DMS153 (cell line): ENCODE measurements at places on chromosomes 11 and 22.

DNA sequence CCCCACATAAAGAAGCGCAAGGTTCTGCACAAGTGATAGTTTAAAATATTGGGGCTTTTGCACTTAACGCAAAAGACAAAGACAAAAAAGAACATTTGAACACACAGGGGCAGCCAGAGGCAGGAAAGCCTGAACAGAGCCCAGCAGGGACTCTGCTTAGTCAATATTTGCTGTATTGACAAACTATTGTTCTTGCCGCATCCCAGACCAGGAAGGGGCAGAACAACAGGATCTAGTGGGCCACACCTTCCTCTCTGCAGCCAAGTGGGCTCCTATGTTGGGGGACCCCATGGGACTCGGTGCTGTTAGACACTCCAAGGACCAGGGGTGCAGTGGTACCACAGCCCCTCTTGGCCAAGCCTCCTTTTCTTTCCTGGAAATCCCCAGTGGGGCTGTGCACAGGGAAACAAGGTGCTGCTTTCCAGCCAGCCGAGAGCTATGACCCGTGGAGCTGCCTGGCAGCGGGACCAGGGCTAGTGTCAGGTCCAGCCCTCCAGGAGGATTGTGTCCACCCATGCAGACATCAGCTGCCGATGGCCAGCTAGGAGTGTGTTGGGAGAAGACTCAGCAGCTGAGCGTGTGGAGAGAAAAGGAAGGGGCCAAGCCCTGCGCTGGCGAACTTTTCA is 43.3 kb upstream of the ANO1 start:
- peak; percentile 19 for DNase-seq

- DNase-seq = no peak
Observed at GRCh38 chr22:49900441-49901230, 17.6 kb downstream of the ALG12 start.

GRCh38 chr11:14386895-14387480 is 28.0 kb upstream of the RRAS2 start:
- DNase-seq = no peak

DNA sequence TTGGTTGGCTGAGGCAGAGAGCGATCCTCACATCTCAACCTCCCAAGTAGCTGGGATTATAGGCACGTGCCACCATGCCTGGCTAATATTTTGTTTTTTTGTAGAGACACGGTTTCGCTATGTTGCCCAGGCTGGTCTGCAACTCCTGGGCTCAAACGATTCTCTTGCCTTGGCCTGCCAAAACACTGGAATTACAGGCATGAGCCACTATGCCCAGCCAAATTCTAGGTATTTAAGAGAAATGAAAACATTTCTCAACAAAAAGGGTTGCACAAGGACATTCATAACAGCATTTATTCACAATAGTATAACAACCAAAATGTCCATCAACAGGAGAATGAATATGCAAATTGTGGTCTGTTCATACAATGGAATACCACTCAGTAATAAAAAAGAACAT is 31.7 kb upstream of the RBX1 start:
- DNase-seq = no peak

- no peak for DNase-seq
Observed at GRCh38 chr11:8311366-8311765, 47.7 kb upstream of the LMO1 start.

DNA sequence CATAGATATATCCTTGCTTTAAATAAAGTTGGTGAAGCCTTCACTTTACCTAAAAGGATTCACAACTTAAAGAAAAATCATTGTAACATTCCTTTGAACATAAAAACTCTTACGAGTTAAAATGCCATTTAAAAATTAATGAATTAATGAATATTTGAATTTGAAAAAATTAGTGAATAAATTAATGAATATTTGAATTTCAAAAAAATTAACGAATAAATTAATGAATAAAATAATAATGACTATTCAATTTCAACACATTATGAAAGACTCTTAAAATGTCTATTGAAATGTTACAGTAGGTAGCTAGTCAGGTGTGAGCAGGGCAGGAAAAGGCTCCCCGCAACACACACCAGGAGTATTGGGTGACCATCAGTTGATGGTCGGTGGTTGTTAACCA is 22.9 kb downstream of the ARHGAP20 start:
- DNase-seq = no peak

- no peak for DNase-seq
Observed at GRCh38 chr11:45386972-45387371, 100.8 kb upstream of the SYT13 start.

- peak; percentile 14 for DNase-seq
Observed at GRCh38 chr22:42792909-42793847, 63.9 kb downstream of the ARFGAP3 start.

- DNase-seq = no peak
Observed at GRCh38 chr11:65915821-65916251, 3.0 kb downstream of the C11orf68 start.

GRCh38 chr11:47466701-47467250 is 17.8 kb upstream of the RAPSN start:
- DNase-seq = peak; percentile 86

DNA sequence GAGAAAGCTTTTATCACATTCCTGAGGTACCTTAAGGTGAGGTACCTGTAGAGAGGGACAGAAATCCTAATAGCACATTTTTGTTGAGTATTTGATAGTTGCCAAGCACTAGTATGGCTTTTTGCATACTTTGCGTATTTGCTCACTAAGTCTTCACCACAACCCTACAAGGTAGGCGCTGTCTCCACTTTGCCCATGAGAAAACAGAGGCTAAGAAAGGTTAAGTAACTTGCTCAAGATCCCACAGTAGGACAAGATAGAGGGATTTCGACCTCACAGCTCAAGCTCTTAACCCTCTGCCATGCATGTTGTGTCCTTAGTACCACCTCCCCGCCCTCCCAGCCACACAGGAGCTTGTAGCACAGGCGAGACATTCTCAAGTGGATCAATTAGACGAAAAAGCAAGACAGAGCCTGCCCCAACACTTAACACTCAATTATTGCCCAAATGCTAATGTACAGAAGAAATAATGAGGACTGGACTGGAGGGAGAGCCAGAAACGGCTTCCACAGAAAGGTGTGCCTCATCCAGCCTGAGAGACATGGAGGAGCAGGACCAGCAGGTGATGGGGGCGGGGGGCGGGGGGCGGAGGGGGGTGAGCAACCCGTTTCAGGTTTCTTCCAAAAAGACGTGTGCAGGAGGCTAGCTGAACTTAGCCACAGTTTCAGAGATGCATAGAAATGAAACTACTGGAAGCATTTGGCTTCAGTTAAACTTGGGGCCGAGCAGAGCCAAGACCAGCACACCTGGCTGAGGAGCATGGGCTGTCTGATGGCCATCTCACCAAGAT is 26.7 kb upstream of the CD44 start:
- DNase-seq = no peak

- no peak for DNase-seq
Observed at GRCh38 chr11:102115557-102115956, 5.3 kb downstream of the YAP1 start.

GRCh38 chr11:34205326-34206035 is 100.1 kb downstream of the NAT10 start:
- DNase-seq = no peak

DNA sequence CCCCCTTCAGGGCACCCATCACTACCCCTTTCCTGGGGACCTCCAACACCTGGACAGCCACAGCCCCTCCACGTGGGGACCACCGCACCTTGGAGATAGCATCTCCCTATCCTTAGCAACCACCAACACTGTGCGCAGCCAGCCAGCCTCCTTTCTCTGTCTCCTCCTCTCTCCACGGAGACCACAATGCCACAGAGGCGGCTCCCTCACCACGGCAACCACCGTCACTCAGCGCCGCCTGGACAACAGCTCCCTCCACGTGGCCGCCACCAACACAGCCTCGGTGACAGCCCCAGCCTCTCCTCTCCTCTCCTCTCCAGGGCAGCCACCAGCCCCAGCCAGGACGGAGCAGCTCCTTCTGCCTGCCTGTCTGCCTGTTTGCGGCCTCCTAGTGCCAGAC is 10.5 kb downstream of the ELFN2 start:
- DNase-seq = no peak

GRCh38 chr22:45475063-45475747 is 27.5 kb upstream of the FBLN1 start:
- DNase-seq = no peak

GRCh38 chr11:44805596-44805995 is 78.8 kb downstream of the TSPAN18 start:
- no peak for DNase-seq

DNA sequence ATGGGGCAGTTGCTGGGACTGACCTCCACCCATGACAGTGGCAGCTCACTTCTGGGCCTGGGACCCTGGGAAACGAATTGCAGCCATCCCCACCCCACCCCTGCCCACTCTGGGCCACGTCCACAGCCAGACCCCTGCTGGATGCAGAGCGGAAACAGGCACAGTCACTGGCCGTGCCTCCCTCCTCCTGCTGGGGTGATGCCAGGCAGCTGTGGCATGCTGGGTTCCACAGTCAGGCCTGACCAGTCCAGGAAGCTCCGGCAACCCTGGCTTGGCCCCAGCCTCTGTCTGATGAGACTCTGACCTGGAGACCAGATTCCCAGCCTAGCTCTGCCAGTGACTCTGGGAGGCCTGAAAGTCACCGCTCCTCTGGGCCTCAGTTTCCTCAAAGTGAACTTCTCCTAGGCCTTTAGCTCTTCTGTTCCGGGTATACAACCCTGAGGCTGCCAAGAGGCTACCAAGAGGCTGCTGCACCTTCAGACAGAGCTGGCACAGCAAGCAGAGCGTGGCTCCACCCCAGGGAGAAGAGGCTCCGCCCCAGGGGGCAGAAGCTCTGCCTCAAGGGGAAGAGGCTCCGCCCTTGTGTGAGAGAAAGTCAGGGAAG is 8.9 kb downstream of the SULT4A1 start:
- no peak for DNase-seq

DNA sequence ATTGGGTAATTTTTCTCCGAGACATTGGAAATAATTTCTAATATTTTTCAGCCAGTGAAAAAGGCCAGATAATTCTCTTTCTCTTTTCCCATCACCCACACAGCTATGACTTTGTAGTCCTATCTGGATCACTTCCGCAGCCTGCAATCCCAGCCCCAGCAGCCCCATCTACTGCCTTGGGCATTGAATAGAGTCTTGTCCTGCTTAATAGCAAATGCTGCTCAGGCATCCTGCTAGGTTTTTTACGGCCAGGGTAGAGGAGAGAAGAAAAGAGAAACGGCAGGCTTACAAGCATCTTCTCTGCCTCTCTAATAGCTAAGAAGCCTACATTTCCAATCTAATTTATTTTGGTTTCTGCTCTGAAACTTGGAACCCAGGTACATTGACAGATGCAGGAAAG is 154.3 kb upstream of the B3GAT1 start:
- no peak for DNase-seq

DNA sequence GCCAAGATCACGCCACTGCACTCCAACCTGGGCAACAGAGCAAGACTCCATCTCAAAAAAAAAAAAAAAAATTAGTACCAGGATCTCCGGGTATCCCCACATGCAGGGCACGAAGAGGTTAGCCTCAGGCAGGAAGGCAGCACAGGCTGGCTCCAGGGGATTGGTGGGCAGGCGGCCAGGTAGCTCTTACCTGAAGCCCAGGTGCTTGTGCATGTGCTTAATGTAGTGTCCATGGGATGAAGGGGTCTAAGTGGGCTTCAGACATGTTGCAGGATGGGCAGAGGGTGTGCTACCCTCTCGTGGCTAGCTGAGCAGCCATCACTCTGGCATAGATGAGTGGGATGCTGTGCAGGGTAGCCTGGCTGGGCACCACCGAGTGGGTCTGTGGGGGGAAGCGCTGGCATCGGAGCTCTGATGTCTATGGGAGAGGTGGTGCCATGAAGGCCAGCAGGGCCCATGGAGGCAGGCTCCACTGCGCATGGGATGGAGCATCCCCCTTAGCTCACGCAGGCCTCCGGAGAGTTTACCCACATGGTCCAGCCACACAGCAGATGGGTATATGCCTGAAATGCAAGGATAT is 11.0 kb downstream of the RFPL1 start:
- DNase-seq = no peak

- DNase-seq = no peak
Observed at GRCh38 chr11:134554106-134554505, 142.1 kb upstream of the B3GAT1 start.

DNA sequence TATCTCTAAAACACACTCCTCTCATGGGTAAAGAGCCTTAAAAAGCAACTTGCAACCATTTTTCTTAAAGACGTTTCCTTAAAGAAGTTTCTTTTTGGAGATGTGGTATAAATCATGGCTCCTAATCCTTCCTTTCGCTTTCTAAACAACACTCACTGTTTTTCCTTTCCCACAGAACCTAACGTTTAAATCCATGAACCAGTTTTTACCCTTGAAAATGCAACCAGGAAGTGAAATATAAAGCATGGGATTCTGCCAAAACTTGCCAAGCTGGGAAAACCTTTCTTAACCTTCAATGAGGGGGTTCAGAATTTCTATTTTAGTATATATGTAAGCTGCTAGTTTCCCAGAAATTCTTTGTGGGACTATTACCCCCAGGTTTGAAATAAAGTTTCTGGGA is 8.6 kb downstream of the PLEKHA7 start:
- DNase-seq = no peak

DNA sequence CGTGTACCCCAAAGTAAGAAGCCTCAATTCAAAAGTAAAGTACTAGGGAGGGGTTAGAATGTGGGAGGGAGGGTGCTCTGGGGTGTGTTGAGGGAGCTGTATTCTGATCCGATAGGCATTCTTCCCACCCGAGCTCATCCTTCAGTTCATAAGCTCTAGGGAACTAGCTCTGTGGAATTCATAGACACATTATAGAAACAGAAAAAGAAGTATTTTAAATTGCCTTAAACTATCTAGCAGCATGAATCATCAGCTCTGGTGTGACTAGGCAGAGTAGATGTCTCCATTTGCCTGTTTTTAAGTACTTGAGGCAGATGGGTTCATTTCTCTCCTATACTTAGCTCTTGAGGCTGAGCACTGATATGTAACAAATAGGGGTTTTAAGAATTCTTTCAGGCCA is 7.3 kb upstream of the SGSM3 start:
- no peak for DNase-seq

DNA sequence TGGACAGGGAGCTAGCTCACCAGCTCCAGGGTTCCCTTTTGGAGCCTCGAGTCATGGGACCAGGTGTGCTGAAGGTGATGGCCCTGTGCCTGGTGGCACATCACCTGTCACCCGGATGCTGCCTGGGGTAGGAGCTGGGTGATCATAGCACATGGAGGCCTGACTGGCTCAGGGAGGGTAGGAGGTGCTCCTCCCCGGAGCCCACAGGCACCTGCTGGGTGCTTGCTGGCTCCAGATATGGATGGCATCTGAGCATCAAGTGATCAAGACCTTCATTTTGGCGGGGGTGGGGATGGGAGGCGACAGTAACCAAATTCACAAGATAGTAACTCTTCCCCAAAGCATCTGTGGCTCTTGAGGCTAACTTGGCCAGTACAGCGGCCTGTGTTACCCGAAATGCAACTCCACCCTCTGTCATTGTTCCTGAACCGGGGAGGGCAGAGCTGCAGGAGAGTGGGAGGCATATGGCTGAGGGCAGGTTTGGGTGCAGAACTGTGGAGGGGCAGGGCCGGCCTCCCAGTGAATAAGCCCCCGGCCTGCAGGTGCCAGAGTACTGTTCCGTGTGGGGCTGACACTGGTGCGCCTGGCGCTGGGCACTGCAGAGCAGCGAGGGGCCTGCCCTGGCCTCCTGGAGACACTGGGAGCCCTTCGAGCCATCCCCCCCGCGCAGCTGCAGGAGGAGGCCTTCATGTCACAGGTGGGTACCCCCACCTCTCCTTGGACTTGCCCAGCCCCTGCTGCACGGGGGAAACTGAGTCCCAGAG is 4.7 kb downstream of the TBC1D10C start:
- no peak for DNase-seq
